ENCODE measurements at places on chromosomes 1 and 21.
A peak's percentile ranks its signal among the peaks of the same experiment; 100 is the strongest.

GRCh38 chr21:36861595-36862323 lies 104.7 kb downstream of the HLCS start:
- no peaks in the 10 kb centered on the region for H3K36me3 ChIP-seq
- no peak overlapping the region for H3K4me3 ChIP-seq
- H3K4me1 ChIP-seq: peaks cover 17% of the 10 kb centered on the region
- DNase-seq: no peak
- peak overlapping the region; percentile 73 for H3K27ac ChIP-seq

DNA sequence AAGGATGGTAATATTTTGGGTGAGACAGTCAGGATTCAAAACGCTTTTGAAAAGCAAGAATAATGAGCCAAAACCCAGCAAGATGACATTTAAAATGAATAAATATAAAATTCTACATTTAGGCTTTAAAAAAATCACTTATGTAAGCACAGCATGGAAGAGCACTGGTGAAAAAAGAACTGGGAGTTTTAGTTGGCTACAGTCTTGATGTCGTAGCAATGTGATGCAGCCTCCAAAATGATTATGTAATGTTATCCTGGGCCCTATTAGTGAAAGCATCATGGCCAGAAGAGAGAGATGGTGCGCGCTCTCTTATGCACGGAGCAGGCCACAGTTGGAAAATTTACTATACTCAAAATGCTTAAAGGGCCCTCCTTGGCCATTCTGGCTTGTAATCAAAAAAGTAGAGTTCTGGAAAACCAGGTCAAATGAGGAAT lies 5.1 kb downstream of the KCNJ9 start:
- H3K27ac ChIP-seq: peak overlapping the region; percentile 55
- no peak for DNase-seq
- H3K36me3 ChIP-seq: peaks cover 10% of the 10 kb centered on the region

DNA sequence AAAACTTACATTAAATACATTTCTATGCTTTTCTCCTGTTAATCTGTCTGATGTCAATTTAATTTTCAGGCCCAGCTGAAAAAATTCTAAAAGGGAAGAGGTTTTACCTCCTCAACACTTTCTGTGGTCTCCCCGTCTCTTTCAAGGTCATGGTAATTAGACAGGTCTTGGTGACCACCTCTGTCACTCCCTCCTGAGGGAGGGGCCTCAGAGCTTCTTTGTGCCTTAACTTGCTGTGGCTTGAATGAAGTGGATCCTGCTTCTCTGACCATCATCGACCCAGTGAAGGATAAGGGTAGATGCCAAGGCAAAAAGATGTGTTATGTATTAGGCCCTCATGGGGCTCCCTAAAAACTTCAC lies 40.8 kb upstream of the OSBPL9 start:
- H3K4me1 ChIP-seq: peaks cover 21% of the 10 kb centered on the region
- H3K4me3 ChIP-seq: no peak overlapping the region
- no peaks in the 10 kb centered on the region for H3K27me3 ChIP-seq
- no peak for DNase-seq
- H3K27ac ChIP-seq: no peak overlapping the region

DNA sequence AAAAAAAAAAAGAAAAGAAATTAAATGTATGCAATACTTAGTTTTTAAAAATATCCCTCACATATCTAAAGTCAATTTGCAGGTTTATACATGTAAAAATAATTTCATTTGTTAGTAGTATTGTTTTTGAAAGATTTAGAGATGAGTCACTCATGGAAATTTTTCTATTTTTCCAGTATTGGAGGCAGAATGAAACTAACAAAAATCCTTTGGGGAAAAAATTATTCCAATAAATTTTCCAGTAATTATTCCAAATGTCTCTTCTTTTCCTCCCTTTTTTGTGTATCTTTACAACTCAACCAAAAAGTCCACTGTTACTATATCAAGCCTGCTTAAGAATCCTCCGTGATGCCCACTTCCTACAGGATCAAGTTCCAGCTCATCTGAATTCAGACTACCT lies 29.9 kb downstream of the MPZL1 start:
- H3K4me3 ChIP-seq: no peak overlapping the region
- H3K36me3 ChIP-seq: no peaks in the 10 kb centered on the region
- peaks cover 68% of the 10 kb centered on the region for H3K4me1 ChIP-seq
- H3K27me3 ChIP-seq: no peaks in the 10 kb centered on the region
- peak overlapping the region; percentile 31 for H3K27ac ChIP-seq

DNA sequence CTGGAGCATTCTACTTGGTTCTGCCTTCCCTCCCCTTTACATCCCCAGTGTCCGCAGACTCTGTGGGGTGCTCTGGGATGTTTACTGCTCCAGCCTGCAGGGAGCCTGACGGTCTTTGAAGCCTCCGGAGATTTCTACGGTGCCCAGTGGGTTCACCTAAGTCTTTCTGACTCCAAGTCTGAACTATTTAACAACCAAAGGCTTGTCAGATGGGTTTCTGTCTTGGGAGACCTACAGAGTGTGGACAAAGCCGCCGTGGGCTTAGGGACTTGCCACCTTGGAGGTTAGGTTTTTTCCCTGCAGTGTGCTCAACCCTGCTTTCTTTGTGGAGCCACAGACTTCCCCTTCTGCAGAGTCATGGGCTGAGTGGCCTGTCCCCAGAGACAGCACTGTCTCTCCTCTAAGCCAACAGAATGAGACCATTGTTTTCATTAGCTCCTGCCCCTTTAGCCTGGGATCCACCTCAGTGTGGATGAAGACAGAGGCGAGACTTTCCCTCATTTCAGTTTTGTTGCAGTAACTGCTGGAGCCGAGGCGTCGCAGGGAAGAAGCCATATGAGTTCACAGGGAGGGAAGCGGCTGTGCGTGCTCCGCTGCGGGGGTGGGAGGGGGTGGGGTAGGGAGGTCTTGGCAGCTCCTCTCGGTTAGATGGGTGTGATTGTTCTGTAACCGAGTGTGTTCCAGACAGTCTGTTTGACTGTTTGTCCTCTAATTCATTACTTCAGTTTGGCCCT lies 120.7 kb downstream of the CNIH3 start:
- no peaks in the 10 kb centered on the region for H3K27me3 ChIP-seq
- no peaks in the 10 kb centered on the region for H3K36me3 ChIP-seq
- DNase-seq: peak; percentile 28
- H3K4me3 ChIP-seq: peak overlapping the region; percentile 29
- peaks cover 31% of the 10 kb centered on the region for H3K4me1 ChIP-seq
- peak overlapping the region; percentile 64 for H3K27ac ChIP-seq

GRCh38 chr21:26116456-26117011 lies 54.0 kb downstream of the APP start:
- H3K36me3 ChIP-seq: peaks cover 3% of the 10 kb centered on the region
- no peak for DNase-seq
- peak overlapping the region; percentile 84 for H3K27ac ChIP-seq
- H3K27me3 ChIP-seq: no peaks in the 10 kb centered on the region
- H3K4me3 ChIP-seq: peak overlapping the region; percentile 21

GRCh38 chr1:33391343-33392078 lies 39.4 kb downstream of the PHC2 start:
- no peak overlapping the region for H3K27ac ChIP-seq
- H3K4me3 ChIP-seq: no peak overlapping the region
- peaks cover 86% of the 10 kb centered on the region for H3K4me1 ChIP-seq
- DNase-seq: no peak
- no peaks in the 10 kb centered on the region for H3K36me3 ChIP-seq
- no peaks in the 10 kb centered on the region for H3K27me3 ChIP-seq

GRCh38 chr1:169108863-169109560 lies 2.5 kb downstream of the ATP1B1 start:
- H3K36me3 ChIP-seq: peaks cover 28% of the 10 kb centered on the region
- no peaks in the 10 kb centered on the region for H3K27me3 ChIP-seq
- DNase-seq: peak; percentile 21
- H3K27ac ChIP-seq: peak overlapping the region; percentile 97
- H3K4me3 ChIP-seq: peak overlapping the region; percentile 94
- peaks cover 70% of the 10 kb centered on the region for H3K4me1 ChIP-seq

GRCh38 chr1:37602750-37603694 lies 7.3 kb upstream of the GNL2 start:
- DNase-seq: no peak
- H3K4me1 ChIP-seq: no peaks in the 10 kb centered on the region
- H3K36me3 ChIP-seq: no peaks in the 10 kb centered on the region
- H3K4me3 ChIP-seq: no peak overlapping the region
- H3K27me3 ChIP-seq: peaks cover 46% of the 10 kb centered on the region
- H3K27ac ChIP-seq: no peak overlapping the region

DNA sequence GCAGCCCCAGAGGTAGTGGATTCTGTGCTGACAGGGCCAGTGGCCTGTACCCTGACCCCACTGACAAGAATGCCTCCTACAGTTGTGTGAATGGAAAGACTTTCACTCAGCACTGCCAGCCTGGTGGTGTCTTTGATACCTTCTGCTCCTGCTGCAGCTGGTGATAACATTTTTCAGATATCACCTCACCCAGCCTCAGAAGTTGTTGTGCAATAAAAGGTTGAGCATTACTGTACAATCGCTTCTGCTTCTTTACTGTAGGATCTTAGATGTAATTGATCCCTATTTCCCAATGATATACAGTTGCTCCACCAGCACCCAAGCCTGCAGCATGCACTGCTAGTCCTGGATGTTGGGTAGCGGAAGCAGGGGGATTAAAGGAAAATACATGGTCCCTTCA lies 4.8 kb upstream of the CHIA start:
- no peaks in the 10 kb centered on the region for H3K36me3 ChIP-seq
- H3K27me3 ChIP-seq: no peaks in the 10 kb centered on the region
- no peak for DNase-seq
- H3K4me1 ChIP-seq: peaks cover 7% of the 10 kb centered on the region
- no peak overlapping the region for H3K27ac ChIP-seq
- no peak overlapping the region for H3K4me3 ChIP-seq

DNA sequence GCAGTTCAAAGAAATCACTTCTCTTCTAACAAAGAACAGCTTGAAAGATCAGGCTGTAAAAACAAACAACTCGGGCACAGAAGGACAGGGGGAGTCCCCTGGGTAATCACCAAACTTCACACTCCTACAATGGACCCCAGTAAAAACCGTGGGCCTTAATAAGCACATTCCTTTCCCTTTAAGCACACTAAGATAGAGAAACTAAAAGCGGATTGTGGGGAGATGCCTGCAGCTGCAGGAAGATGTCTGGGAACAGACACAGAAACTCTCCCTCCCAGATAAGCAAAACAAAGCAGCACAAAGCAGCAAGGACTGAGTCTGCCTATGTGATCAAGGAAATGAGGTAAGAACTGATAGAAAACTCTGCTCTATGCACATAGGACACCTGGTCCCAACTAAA lies 37.6 kb upstream of the CTBS start:
- H3K27ac ChIP-seq: no peak overlapping the region
- H3K4me1 ChIP-seq: no peaks in the 10 kb centered on the region
- no peak overlapping the region for H3K4me3 ChIP-seq
- H3K36me3 ChIP-seq: no peaks in the 10 kb centered on the region

DNA sequence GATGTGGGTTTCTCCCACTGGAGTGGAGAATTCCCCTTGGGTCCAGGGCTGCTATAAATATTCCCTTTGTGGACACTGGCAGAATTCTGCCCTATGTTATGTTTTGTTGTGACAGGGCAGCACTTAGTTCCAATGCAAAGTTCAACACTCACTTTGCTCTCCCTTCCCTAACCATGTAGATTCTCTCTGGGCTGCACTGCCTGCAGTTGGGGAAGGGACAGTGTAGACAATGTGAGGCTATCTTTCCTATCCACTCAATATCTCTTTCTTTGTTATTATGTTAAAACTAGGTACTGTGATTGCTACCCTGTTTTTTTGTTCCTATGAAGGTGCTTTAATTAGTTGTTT lies 19.6 kb downstream of the GPR88 start:
- no peaks in the 10 kb centered on the region for H3K36me3 ChIP-seq
- H3K27ac ChIP-seq: no peak overlapping the region
- no peaks in the 10 kb centered on the region for H3K27me3 ChIP-seq
- no peak overlapping the region for H3K4me3 ChIP-seq
- no peak for DNase-seq

- H3K4me1 ChIP-seq: peaks cover 3% of the 10 kb centered on the region
- H3K4me3 ChIP-seq: no peak overlapping the region
- DNase-seq: no peak
- H3K27me3 ChIP-seq: no peaks in the 10 kb centered on the region
Measured at GRCh38 chr1:98677288-98677687, 15.8 kb downstream of the SNX7 start.

DNA sequence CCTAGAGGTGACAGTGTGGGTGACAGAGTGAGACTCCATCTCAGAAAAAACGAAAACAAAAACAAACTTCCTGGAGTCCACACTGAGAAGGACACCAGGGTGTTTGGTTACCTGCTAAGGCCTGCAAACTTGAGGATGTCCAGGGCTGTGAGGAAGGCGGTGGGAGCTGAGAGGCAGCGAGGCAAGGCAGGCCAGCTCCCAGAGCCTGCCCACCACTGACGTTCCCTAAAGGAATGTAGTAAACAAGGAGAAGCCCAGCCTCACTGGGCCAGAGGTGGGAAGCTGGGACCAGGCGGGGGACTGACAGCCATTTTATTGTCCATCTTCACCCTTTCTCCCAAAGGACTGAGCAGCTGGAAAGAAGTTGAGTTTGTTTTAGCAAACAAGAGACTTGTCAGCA lies 24.1 kb downstream of the SHISA4 start:
- no peaks in the 10 kb centered on the region for H3K27me3 ChIP-seq
- peaks cover 17% of the 10 kb centered on the region for H3K4me1 ChIP-seq
- H3K27ac ChIP-seq: peak overlapping the region; percentile 57
- DNase-seq: no peak
- no peak overlapping the region for H3K4me3 ChIP-seq

DNA sequence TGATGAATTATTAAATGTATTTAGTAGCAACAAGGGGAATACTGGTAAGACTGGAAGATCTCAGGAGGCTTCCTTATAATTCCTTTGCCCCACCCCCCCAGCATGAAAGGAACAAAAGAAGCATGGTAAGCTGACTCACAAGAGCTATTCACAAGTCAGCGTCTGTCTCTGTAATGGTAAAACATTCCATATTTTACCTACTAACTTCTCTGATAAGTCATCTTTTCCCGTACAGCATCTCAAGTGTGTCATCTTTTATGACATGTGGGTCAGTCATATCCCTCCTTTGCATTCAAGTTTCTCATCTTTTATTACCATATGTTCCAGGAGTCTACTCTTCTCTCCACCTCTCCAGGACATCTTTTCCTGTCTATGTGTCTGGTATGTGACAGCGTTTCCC lies 241.3 kb downstream of the PLA2G4A start:
- DNase-seq: no peak
- H3K4me3 ChIP-seq: no peak overlapping the region
- no peaks in the 10 kb centered on the region for H3K36me3 ChIP-seq
- H3K27me3 ChIP-seq: no peaks in the 10 kb centered on the region

GRCh38 chr1:48931506-48932192 lies 155.0 kb upstream of the BEND5 start:
- no peak overlapping the region for H3K27ac ChIP-seq
- H3K27me3 ChIP-seq: no peaks in the 10 kb centered on the region
- no peaks in the 10 kb centered on the region for H3K36me3 ChIP-seq
- no peaks in the 10 kb centered on the region for H3K4me1 ChIP-seq

GRCh38 chr1:29833581-29833980 lies 597.3 kb downstream of the PTPRU start:
- H3K4me1 ChIP-seq: no peaks in the 10 kb centered on the region
- H3K36me3 ChIP-seq: no peaks in the 10 kb centered on the region
- no peak overlapping the region for H3K4me3 ChIP-seq
- H3K27me3 ChIP-seq: peaks cover 53% of the 10 kb centered on the region
- no peak overlapping the region for H3K27ac ChIP-seq
- DNase-seq: no peak
